ENCODE measurements at places on chromosomes 7 and 10.

DNA sequence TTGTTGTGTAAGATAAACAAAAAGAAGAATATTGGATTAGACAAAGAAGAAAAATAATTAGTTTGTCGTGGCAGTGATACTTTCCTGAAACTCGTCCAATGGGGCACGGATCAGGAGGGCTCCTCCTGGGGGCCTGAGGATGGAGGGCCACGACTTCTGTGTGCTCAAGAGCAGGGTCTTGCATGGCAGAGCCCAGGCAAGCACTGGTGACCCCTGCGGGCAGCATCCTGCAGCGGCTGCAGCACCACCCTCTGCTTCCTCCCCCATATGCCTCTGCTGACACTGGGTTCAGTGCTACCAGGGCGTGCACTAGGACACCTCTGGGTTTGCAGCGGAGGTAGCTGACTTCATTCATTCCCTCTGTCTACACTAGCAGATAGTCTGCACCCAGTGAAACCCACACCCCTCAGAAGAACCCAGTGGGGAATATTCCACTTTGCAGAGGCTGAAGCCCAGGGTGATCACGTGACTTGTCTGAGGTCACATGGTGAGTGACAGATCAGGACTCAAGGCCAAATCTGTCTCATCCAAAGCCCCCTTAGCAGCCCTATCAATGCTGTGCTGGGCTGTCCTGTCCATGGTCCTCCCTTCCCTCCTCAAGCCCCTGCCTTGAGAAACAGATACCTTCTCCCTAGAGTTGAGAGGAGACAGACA, 375.5 kb downstream of the TCERG1L start:
- DNase-seq: no peak

GRCh38 chr10:15472008-15472407, 100.9 kb upstream of the FAM171A1 start:
- DNase-seq: no peak

GRCh38 chr7:44853391-44853790, 5.5 kb upstream of the H2AZ2 start:
- DNase-seq: peak; percentile 91

- DNase-seq: peak; percentile 50
These were observed 19.1 kb downstream of the CEP41 start for GRCh38 chr7:130421684-130422083.

DNA sequence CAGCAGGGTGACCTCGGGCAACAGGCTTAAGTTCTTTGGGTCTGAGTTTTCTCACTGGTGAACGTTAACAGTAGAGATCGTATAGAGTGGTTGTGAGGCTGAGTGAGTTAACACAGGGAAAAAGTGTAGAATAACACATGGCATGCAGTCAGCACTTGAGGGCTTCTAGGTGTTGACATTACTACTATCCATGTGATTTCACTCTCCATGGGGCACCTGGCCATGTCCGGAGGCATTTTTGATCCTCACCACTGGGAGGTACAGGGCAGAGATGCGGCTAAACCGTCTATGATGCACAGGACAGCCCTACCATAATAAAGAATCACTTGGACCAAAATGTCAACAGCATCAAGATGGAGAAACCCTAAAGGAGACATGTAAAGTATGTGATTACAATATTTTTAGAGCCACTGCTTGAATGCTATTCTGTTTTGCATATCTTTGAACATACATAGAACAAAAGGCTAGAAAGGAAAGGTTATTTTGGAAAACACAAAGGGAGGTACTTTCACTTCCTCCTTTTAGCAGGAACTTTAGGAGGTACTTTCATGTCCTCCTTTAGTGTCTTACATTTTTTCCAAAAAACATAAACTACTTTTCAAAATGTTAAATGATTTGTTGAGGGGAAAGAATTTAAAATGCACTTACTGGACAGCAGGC, 44.3 kb downstream of the NOD1 start:
- DNase-seq: no peak

Data from epithelial cell of esophagus (primary cell).